ENCODE measurements at places on chromosomes 16 and 17.
A peak's percentile ranks its signal among the peaks of the same experiment; 100 is the strongest.

DNA sequence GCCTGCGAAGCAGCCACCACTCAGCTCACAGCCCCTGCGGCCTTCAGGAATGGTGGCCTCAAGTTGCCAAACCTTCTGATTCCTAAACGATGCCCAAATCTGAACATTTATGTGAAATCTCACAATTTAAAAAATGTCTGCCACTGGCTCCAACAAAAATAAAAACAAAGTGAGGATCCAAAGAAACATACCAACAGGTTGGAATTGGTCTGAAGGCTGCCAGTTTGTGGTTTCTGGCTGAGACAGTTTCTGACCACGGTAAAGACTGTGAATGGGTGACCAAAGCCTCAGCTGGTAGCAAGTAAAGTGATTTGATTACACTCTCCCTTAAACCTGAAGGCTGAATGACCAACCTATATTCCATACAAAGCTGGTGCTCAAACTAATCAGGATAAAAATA, 24.9 kb downstream of the LITAFD start:
- no peak for DNase-seq

- no peak for DNase-seq
Measured at GRCh38 chr17:6098050-6098822, 28.1 kb downstream of the WSCD1 start.

- DNase-seq, result no peak
Measured at GRCh38 chr16:31348579-31348978, 6.4 kb upstream of the ITGAX start.

- DNase-seq, result no peak
Measured at GRCh38 chr17:76318586-76318985, 10.5 kb upstream of the QRICH2 start.

DNA sequence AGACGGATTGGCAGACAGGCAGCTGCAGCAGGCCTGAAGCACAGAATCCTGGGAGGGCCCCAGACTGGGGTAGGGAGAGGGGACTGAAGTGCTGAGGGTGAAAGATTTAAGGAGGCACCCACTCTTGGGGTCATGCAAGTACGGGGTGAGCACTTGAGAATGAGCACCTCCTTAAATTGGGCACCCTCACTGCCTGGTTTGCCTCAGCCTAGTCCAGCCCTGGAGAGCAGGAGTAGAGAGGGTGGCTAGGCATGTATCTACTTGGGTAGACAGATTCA, 154.1 kb upstream of the CDC42EP4 start:
- DNase-seq, result no peak

GRCh38 chr17:4134721-4135120, 8.1 kb downstream of the ZZEF1 start:
- DNase-seq, result no peak

DNA sequence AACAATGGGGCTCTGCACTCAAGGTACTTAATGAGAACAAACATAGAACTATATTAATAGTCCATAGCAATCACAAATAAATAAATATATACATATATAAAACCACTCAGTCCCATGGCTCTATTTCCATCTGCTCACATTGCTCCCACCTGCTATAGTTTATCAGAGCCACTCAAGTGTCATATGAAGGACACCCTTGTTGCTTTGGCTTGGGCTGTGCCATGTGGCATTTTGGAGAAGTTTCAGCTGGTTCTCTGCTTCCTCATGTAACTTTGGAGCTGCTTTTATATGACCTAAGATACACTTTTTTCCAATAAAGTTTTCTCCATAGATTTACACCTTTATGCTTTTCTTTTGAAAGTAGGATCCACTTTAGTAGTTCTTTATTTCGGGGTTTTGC, 126.4 kb downstream of the KCNJ2 start:
- no peak for DNase-seq

DNA sequence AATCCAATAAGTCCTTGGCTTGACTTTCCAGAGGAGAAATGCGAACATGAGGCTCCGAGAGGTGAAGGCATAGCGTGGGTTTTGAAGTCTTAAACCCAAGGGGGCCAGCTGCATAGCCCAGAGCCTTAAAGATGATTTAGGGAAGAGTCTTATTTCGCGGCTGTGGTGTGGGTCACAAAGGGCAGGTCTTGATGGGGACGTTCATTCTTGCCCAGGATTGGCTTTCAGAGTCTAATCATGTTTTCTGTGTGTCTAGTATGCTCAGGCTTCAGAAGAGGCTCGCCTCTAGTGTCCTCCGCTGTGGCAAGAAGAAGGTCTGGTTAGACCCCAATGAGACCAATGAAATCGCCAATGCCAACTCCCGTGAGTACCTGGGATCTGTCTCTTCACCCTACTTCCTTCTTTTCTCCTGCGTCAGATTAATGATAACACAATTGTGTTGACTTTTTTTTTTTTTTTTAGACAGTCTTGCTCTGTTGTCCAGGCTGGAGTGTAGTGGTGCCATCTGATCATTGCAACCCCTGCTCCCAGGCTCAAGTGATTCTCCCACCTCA, 951 bp downstream of the RPL19 start:
- no peak for DNase-seq

GRCh38 chr17:40935624-40936023, 1.8 kb downstream of the KRT23 start:
- no peak for DNase-seq

DNA sequence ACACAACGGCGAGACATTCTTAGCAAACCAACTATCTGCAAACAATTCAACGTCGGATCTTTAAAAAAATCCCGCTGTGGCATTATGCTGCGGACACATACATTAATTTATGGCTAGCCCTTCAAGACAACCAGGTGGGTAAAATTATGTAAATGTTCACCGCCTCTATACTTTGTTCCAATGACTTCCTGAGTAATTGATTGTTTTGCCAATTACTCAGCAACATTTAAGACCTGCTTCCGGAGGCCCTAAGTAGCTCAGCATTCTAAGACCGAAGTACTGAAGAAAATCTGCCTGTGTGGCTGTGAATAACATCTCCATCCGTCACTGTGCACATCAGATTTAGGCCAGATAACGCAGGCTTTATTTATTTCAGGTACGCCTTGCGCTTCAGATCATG, 23.3 kb downstream of the QPRT start:
- DNase-seq, result no peak

- no peak for DNase-seq
Measured at GRCh38 chr16:7524419-7524818, 191.8 kb downstream of the RBFOX1 start.

GRCh38 chr17:63700528-63701455, 867 bp upstream of the LIMD2 start:
- DNase-seq, result no peak

DNA sequence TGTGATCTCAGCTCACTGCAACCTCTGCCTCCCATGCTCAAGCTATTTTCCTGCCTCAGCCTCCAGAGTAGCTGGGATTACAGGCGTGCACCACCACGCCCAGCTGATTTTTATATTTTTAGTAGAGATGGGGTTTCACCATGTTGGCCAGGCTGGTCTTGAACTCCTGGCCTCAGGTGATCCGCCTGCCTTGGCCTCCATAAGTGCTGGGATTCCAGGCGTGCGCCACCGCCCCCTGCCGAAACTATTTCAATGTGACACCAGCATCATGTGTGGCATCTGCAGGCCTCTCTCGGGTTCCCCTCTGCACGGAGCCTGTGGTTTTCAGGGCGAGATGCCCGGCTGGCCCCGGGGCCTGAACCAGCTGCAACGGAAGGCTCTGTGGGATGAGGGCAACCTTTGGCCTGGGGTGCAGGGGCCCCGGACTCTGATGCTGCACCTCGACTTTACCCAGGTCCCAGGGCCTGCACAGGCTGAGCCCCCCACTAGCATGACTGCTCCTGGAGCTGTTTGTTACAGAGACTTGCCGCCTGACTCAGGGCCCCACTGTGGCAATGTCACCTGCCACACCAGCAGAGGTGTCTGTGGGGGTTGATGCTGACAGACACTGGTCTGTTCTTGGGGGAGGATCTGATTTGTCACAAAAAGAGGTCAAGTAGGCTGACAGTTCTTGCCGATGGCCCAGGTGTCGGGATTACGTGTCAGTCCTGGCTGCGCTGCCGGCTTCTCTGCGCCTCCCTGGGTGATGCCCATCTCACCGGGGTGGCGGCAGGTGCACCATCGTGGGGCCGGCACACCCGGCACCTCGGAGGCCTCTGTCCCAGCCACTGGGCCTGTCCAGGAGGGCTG, 8.6 kb upstream of the TEX19 start:
- no peak for DNase-seq

DNA sequence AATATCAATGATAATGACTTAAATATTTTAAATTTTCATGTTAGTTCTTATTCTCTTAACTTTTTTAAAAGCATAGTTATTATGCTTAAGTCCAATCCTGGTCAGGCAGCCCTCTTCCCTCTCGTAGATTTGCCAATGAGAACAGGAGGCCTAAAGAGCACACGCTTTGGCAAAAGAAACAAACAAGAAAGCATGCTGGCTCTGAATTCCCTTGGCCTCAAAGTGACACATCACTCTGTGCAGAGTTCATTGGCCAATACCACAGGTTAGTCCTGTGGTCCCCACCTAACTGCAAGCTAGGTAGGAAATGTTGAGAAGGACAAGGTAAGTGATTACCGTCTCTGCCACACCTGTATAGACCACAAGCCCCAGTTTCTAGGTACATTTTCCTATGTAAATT, 61.5 kb downstream of the MYO1D start:
- no peak for DNase-seq

- DNase-seq, result no peak
Measured at GRCh38 chr16:66832661-66833305, 2.0 kb upstream of the NAE1 start.

DNA sequence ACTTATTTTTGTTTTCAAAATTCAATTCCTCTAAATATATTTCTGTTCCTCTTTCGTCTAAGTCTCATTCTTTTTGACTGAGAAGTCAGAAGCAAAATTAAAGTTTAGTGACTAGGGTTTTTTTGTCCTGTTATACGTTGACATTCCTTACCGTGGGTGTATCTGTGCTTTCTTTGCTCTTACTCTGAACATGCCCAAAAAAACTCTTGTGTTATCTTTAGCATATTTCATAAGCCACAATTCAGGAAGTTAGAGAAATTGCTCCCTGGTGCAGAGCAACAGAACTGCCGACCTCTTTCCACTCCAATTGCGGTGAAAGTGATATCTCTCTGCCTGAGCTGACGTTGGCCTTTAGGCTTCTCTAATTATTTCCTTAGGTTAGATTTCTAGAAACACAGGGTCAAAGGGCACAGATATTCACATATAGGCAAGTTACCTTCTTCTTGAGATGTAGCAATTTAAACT, 65.7 kb downstream of the CENPV start:
- peak; percentile 33 for DNase-seq

- DNase-seq, result peak; percentile 44
Measured at GRCh38 chr17:4739122-4740024, at the start of the genes CXCL16 and ZMYND15. Gene CXCL16 (minus strand): TSS chr17:4739928. CDS start chr17:4739339, 589 bp downstream. Gene ZMYND15 (plus strand): TSS chr17:4739833. CDS start chr17:4740549, 716 bp downstream.

- DNase-seq, result peak; percentile 63
Measured at GRCh38 chr16:54957403-54958166, 26.9 kb downstream of the IRX5 start.

Measured in ACHN (cell line).